Choroid plexus epithelial cell (primary cell): ENCODE measurements at places on chromosomes 16 and 17.

GRCh38 chr17:27577121-27577761 is 53.7 kb upstream of the LGALS9 start:
- peak; percentile 73 for DNase-seq

GRCh38 chr17:57668332-57668731 is 76.8 kb downstream of the CCDC182 start:
- DNase-seq: no peak

DNA sequence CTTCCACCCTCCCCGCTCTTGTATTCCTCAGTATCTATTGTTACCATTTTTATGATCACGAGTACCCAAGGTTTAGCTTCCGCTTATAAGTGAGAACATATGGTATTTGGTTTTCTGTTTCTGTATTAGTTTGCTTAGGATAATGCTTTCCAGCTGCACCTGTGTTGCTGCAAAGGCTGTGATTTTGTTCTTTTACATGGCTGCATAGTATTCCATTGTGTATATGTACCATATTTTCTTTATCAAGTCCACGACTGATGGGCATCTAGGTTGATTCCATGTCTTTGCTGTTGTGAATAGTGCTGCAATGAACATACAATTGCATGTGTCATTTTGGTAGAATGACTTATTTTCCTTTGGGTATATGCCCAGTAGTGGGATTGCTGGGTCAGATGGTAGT is 79.7 kb upstream of the EFCAB3 start:
- no peak for DNase-seq

DNA sequence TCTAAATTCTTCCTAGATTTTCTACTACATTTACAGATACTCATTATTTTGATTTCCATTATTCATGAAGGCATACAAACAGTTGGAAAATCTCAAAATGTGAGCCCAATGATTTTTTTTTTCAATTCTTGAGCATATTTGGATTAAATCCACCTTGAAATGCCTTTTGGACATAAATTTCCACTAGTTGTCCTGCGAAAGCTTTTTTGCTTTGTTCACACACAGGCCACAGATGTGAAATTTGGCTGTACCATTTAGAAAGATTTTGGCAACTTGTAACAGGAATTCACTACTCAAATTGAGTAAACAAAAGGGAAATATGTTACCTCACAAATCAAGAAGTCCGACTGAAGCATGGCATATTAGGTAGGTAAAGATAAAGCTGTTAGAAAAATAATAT is 1631.0 kb downstream of the CDH8 start:
- no peak for DNase-seq

GRCh38 chr17:47987240-47987835 is 16.4 kb downstream of the CDK5RAP3 start:
- DNase-seq: no peak

DNA sequence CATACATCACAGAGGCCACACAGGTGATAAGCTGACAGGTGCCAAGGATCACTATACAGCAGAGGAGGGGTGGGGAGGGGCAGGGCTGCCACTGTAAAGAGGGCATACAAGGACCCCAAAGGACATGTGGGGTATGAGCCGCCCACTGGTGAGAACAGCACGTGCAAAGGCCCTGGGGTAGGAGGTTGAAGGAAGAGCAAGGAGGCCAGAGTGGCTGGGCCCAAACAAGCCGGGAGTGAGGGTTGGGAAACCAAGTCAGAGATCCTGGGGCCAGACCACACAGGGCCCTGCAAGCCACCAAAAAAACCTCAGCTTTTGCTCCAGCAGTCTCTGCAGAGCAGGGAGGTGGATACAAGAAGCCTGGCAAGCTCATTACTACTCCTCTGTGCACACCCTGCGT is 6.5 kb downstream of the NATD1 start:
- no peak for DNase-seq

- DNase-seq: no peak
Observed at GRCh38 chr16:85290626-85291301, 178.5 kb upstream of the CIBAR2 start.

DNA sequence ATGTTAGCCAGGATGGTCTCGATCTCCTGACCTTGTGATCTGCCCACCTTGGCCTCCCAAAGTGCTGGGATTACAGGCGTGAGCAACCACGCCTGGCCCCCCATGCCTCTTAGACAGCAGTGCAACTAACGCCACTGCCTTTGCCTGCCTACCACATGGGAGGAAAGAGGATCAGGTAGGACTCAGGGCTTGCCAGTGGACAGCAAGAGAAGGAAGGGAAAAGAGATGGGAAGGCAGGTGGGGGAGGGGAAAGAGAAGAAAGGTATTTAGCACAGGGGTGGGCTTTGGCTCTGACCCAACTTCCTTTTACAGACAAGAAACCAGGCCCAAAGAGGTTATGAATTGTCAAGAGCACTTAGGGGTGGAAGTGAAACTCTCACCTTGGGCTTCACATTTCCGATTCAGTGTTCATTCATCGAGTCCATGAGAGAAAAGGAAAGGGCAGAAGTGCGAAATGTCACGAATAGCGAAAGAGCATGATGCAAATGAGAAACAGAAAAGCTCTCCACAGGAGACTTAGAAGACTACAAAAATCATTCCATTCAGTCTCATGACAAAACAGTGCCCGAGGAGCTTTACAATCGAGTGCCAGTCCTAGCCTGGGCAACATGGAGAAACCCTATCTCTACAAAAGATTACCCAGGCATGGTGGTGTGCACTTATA is 36.4 kb downstream of the CDK5R1 start:
- DNase-seq: no peak

DNA sequence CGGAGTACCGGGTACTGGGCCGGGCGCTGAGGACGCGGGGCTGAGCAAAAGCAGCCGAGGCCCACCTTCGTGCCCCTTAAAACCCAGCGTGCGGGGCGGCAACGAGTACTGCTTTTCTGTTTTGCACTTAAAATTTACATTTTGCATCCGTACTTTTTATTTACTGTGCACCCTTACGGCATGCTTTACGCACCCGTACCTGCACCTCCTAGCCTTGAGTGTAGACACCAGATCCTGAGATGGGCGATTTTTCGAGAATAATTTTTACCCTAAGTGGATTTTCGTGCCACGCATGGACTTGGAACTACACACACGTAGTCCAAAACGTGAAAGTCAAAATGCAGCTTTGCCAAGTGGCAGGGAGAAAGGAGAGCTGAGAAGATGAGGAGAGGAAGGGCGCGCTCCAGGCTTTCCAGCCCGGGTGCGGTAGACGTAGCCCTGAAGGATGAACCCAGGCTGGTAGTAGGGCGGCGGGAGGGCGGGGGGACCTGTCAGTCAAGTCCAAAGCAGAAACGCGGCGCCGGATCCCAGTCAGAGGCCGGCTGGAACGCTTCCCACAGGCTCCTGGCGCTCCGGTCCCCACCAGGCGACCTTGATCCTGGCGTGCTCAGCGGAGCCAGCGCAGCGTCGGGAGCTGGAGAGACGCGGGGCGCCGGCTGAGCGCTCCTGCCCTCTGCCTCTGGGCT is 1.2 kb upstream of the CBLN1 start:
- DNase-seq: no peak

- DNase-seq: no peak
Observed at GRCh38 chr17:21201298-21201595, 12.7 kb downstream of the TMEM11 start.

- peak; percentile 33 for DNase-seq
Observed at GRCh38 chr16:79605999-79606398, 5.5 kb upstream of the MAF start.

DNA sequence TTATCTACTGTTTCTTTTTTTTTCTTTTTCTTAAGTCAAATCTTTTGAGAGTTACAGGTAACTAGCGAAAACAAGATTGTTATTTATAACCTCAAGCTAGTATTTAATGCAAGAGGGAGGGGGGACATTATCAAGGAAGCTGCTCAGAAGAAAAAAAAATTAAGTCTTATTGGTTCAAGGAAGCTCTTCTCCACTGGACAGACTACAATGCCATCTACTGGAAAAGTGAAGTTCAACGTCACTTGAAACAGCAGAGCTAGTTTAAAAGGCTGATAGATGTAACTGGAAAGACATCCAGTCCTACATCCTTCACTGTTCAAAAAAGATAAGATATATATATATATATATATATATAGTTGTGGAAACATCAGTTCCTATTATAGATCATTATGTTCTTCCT is 418.0 kb upstream of the PSMD7 start:
- DNase-seq: peak; percentile 88

DNA sequence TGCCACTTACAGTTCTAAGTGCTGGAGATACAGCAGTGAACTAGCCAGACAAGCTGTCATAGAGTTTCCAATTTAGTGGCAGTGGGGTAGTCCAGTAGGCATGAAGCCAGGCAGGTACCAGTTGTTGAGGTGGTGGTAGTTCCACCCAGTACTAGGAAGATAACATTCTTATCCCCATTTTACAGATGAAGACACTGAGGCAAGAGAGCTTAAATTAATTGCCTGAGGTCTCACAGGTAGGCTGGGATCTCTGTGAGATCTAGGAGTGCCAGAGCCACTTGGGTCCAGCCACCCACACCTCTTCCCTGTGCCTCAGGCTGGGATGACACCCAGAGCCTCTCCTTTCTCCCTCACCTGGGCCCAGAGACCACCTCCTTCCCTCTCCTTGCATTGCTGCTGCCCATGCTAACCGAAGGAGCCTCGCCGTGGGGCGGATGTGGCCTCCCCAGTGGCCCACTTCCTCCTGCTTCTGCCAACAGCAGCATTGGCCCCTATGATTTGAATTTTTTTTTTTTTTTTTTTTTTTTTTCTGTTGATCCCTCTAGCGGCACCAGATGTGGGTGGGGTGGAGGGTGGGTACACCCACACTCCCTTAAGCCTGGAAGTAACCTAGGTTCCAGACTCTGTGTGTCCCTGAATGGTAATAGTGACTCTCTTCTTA is 114.0 kb downstream of the PRKCB start:
- DNase-seq: no peak

DNA sequence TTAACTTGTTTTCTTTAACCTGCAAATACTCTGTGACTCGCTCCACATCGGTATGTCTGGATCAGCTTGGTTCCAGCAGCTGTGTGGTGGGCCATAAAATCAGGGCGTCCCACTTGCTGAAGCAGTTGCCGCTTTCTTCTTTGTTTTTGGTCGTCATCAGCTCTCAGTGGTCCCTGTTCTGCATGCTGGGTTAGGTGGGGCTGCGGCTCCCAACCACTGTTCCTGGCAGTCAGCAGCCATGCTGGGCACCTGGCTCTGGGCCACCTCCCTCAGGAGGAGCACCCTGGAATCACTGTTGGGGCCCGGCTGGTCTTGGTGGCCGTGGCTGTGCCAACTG is 23.0 kb downstream of the MGRN1 start:
- no peak for DNase-seq

DNA sequence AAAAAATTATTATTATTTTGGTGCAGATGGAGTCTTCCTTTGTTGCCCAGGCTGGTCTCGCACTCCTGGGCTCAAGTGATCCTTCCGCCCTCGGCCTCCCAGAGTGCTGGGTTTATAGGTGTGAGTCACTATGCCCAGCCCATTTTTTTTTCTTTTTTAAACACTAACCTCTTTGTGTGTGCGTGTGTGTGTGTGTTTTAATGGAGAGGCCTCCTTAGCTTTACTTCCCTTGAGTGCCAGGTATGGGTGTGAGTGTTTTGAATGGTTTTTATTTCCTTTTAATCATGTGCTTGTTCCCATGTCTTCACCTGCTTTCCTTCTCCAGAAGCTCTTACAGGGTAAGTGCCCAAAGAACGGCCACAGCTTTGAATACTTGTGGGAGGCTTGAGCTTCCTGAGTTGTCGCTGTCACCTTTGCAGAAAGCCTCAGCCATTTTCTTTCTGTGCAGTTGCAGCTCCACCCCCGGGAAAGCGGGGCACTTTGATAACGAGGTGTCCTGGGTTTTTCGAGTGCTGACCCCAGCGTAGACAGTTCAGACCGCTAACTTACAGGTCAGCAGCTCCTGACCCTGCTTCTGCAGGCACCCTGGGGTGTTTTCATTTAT is 22.6 kb downstream of the AKAP1 start:
- DNase-seq: peak; percentile 22
